Endodermal cell (in vitro differentiated cells): ENCODE measurements at places on chromosomes 6 and 20. TPM values are rescaled to one million over a fixed set of nuclear protein-coding genes. Genes with fewer than 3 reads are reported as not detected.

The SAMD10 gene
- 5.3 and 6.0 TPM in 2 replicates for total RNA-seq

The MPC1 gene
- total RNA-seq = 8.2 TPM in 2 replicates

- DNase-seq = no peak
These were observed 307 bp downstream of the RANBP9 start for GRCh38 chr6:13711324-13711732.

DNA sequence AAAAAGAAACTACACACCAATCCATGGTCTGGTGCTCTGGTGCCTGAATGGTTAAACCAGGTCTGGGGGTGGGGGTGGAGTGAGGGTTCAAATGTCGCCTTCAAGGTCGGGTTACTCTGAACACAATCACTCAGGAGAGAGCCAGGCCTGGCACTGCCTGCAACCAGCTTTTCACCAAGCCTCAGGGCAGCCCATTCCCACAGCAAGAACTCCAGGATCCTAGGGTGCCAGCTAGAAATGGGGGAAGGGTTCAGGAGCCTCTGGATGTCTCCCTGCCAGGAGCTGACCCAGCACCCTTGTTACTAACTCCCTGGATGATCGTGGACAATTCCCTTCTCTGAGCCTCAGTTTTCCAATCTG is 6.7 kb downstream of the SDC4 start:
- DNase-seq = peak; percentile 73

DNA sequence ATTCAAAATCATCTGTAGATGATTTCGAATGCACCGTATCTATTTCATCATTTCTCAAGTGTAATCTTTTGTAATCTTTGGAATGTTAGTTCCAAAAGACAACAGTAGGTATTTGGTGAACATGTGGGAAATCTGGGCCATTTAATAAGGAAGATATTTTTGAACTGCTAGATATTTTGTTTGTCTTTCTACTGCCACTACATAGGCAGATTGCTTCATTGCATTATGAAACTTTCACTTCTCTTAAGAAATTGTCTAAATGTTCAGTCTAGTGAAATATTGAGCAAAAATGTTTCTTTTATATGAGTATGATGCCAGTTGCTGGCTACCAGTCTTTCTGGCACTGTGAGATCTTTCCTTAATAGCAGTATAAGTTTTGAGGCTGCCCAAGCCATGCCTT is 527.8 kb upstream of the RNF217 start:
- no peak for DNase-seq

The NRSN1 gene
- not detected in 3 replicates for total RNA-seq

GRCh38 chr20:38859070-38859690 is 53.7 kb downstream of the PPP1R16B start:
- DNase-seq = no peak

DNA sequence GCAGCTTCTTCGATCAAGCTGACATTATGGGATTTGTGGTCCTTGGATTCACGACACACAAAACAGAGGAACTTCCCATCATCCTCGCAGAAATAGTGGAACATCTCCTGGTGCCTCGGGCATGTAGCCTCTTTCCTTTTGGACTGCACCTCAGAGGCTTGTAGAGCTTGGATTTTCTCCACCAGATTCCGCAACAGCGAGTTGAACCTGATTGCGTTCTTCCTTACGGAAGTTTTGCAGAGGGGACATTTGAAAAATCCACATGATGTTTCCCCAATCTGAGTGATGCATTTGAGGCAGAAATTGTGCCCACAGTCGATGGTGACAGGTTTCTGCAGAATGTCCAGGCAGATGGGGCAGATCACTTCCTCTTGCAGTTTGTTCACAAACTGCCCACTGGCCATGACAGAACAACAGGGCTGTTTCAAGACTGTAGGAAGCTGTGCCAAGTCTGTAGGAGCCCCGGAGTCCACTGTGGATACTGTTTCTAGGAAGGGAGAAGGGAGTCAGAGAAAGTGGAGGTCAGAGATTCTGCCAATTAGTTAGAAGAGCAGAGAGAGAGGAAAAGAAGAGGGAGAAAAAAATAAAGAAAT is 392 bp downstream of the TRIM31 start:
- no peak for DNase-seq
